ENCODE measurements at places on chromosomes 12 and 14.

- peak; percentile 27 for DNase-seq
These were observed 678.2 kb downstream of the NRXN3 start for GRCh38 chr14:78848234-78848820.

DNA sequence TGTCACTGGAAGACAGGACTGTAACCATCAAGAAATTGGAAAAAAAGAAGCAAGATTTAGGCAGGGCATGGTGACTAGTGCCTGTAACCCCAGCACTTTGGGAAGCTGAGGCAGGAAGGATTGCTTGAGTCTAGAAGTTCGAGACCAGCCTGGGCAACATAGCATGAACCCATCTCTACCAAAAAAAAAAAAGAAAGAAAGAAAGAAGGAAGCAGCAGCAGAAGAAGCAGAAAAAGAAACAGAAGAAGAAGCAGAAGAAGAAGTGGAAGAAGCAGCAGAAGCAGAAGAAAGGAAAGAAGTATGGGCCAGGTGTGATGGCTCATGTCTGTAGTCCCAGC, 30.5 kb upstream of the LGALS3 start:
- DNase-seq: no peak

GRCh38 chr12:11654338-11654737, 4.9 kb downstream of the ETV6 start:
- no peak for DNase-seq

- DNase-seq: no peak
These were observed 223.2 kb upstream of the FAR2 start for GRCh38 chr12:28925719-28926376.

DNA sequence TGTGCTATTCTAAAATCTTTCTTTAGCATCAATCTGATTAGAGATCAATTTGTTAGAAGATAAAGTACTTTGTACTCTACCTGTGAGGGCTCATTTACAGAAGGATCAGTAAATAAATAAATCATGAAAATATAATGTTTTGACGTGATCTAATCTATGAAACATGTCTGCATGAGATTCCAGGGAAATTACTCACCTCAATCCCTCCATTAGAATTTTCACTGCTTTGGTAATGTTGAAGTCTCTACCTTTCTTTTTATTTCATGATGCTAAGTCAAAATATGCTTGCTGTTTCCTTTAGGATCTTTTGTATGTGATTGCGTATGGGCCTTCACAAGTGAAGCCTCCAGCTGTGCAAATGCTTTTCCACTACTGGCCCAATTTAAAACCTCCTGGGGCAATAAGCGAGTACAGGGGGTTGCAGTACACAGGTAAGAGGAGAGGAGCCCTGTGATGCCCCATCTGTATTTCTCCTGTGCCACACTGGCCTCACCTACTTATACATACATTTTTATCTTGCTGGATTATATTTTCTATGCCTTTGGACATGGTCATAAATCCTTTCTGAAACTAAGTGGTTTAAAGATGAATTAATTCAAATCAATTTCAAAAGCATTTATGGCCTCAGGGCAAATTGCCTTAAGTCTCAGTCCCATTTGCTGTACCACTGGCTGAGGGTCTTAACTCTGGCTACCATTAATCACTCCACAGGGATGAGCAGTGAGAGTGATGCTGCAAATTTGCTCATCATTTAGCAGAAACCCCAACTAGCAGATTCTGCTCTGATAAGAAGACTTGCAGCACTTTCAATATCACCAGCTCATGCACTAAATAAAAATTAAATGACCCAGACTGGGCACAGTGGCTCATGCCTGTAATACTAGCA, 66.4 kb downstream of the UNC79 start:
- no peak for DNase-seq

DNA sequence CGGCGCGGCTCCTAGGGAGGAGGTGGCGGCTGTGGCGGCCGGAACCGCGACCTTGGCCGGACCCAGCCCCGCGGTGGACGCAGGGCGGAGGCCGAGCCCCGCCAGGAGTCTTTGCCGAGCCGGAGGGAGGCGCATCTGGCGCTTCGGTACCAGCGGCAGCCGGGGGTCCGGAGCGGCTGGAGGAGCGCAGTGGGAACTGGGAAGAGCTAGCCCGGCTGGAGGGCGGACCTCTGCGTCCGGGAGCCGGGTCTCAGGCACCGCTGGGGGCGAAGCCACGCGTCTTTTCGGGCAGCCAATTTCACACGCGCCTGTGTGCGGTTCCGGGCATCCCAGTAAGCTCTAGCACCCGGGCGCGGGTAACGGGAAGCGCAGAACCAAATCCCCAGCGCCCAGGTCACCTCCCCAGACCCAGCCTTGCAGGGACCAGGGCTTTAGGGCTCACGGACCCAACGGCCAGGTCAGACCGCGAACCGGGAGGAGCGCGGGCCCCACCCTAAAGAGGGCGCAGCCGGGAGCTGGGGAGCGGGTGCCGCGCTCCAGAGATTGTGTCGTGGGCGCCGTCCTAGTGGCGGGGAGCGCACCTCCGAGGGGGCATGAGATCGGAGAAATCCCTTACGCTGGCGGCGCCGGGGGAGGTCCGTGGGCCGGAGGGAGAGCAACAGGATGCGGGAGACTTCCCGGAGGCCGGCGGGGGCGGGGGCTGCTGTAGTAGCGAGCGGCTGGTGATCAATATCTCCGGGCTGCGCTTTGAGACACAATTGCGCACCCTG, 89.4 kb downstream of the GALNT8 start:
- DNase-seq: no peak

Data from right renal pelvis (tissue), 4 donors.